Omental fat pad (tissue), 4 donors: ENCODE measurements at places on chromosomes 16 and 17. TPM values are rescaled to one million over a fixed set of nuclear protein-coding genes. Genes with fewer than 3 reads are reported as not detected.

Gene AKTIP
- 33.2 TPM for total RNA-seq

Gene VMO1
- 13.1 TPM for total RNA-seq

Gene ERN2
- not detected for total RNA-seq

Gene GP1BA
- not detected for total RNA-seq

Gene CD300E
- total RNA-seq = 1.6 TPM

Gene GUCY2D
- total RNA-seq = not detected

Gene GINS3
- total RNA-seq = 5.3 TPM

Gene TBC1D3C
- 0.79 TPM for total RNA-seq

Gene TTLL6
- not detected for total RNA-seq

Gene STAT5A
- total RNA-seq = 151 TPM

Gene ASGR1
- total RNA-seq = 2.5 TPM

Gene ADAD2
- total RNA-seq = not detected

Gene C17orf78
- total RNA-seq = not detected

Gene LRRC37A
- total RNA-seq = 1.8 TPM

Gene PPP1R1B
- total RNA-seq = 13.9 TPM

Gene NUDT7
- total RNA-seq = 12.9 TPM

Gene RAB11FIP4
- total RNA-seq = 6.0 TPM

Gene CDH15
- total RNA-seq = not detected

Gene PTGES3L
- total RNA-seq = not detected

Gene MYH1
- total RNA-seq = not detected
